ENCODE measurements at places on chromosomes 16 and 17.
A peak's percentile ranks its signal among the peaks of the same experiment; 100 is the strongest.

DNA sequence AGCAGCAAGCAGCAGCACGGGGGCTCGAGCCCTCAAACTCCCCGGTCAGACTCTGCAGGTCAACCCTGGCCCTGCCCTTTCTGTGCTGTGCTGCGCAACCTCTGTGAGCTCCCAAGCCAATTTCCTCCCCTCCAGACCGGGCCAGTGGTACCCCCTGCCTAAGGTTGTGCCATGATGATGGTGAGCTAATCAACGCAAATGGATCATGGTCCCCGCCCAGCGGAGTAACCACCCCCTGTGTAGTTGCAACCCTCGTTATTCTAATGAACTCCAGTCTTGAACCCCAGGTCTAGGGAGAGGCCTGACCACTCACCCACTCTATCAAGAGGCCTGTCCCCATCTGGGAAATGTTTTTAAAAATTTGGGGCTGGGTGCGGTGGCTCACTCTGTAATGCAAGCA, 201.8 kb upstream of the FOXF1 start:
- DNase-seq, result no peak

- no peak for DNase-seq
Observed at GRCh38 chr16:12583237-12583897, 220.3 kb downstream of the CPPED1 start.

DNA sequence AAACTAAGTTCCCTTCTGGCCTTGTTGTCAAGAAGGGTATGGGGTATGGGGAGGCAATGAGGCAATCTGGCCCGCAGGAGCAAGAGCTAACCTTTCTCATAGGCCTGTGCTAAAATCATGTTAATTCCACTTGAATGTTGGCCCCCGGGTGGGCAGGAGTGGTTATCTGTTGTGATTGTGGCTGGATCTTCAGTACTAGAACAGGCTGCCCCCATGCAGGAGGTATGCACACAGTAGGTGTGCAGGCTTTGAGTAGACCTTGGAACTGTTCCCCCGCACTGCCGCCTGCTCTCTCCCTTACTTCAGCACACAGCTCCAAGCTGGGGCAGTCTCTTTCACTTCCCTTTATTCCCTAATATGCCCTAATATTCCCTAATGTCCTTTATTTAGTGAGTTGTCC, 52.4 kb upstream of the TANGO6 start:
- DNase-seq, result no peak

GRCh38 chr16:86579268-86580062, 1.1 kb downstream of the FOXL1 start:
- DNase-seq, result no peak

- DNase-seq, result no peak
Observed at GRCh38 chr16:82824408-82824807, 197.6 kb downstream of the CDH13 start.

GRCh38 chr17:47310186-47310733, 13.5 kb upstream of the EFCAB13 start:
- no peak for DNase-seq

DNA sequence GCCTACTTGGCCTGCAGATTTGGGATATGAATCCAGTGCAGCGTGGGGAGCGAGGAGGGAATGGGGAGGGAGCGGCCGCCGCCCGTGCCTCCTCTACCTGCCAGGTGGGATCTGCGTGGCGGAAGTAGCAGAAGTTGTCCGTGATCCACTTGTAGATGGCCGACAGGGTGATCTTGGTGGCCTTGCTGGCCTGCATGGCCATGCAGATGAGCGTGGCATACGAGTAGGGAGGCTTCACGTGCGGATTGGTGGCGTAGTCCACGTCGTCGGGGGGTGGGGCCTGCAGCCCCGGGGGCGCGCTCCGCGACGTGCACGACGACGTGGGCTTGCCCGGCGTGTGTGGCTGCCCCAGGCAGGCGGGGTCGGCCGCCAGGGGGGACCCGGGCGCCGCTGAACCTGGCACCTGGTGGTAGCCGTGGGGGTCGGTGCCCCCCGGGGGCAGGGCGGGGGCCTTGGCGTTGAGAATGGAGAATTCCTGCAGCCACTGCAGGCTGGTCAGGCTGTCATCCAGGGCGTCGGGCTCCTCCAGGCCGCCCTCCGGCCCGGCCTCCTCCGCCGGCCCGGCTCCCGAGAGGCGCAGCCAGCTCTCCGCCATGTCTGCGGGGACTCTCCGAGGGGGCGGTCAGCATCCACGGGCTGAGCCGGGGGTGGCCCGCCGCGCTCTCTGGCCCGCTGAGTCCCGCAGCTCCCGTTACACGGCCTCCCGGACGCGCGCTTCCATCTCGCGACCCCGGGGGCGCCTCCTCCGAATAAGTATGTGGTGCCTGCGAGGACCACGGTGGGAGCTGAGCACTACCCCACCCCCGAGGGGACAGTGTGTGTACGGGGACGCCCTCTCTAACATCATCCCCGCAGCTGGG, 1.0 kb downstream of the FOXJ1 start:
- peak; percentile 46 for DNase-seq

- DNase-seq, result no peak
Observed at GRCh38 chr17:59402760-59403159, 71.3 kb downstream of the YPEL2 start.

- DNase-seq, result no peak
Observed at GRCh38 chr17:30519707-30520106, 42.5 kb downstream of the GOSR1 start.

DNA sequence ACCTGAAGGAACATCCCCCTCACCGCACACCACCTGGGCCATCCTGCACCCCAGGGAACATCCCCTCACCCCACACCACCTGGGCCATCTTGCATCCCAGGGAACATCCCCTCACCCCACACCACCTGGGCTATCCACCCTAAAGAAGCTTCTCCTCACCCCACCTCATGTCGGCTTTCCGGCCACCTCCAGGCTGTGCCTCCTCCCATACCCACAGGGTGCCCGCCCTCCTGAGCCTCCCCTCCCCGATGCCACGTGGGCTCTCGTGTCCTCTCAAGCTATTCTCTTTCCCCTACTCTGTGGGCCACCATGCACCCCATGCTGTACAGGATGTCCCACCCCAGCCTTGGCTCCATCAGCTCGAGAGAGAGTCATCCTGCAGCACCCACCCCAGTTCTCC, 18.0 kb downstream of the MYLK3 start:
- no peak for DNase-seq

DNA sequence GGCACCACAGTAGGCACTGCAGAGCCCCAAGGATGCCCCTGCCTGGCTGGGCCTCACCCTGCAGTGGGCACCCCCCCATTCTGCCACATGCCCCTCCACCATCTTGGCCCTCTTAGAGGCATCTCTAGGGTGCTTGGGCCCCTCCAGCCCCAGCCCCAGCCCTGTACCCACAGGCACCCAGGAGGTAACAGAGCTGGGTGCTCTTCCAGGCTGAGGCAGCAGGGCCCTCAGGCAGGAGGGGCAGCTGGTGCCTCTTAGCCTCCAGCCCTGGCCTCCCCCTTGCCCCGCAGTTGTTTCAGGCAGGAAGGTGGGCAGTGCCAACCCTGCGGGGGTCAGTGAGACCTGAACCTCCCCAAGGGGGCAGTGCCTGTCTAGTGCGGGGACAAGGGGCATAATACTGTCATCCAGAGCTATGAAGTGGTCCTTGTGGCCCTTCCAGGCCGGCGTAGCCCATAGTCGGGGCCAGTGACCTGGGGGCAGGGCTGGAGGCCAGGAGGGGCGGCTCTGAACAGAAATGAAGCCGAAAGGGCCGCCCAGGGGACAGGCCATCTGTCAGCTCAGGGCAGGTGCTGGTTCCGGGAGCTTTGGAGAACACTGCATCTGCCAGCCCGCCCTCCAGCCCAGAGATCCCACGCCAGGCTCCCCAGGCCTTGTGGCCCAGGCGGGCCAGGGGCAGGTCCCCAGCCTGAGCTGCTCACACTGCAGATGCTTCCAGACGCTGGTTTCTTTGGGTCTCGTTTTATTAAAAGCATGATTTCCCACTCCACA, 4.9 kb upstream of the AATK start:
- DNase-seq, result no peak

GRCh38 chr16:83310816-83311215, 497.0 kb upstream of the HSBP1 start:
- no peak for DNase-seq

GRCh38 chr17:40854175-40854814, 12.7 kb downstream of the KRT12 start:
- no peak for DNase-seq

GRCh38 chr16:2458887-2459646, 842 bp upstream of the TEDC2 start:
- DNase-seq, result no peak

- no peak for DNase-seq
Observed at GRCh38 chr16:3610698-3611145, 684 bp downstream of the SLX4 start.

DNA sequence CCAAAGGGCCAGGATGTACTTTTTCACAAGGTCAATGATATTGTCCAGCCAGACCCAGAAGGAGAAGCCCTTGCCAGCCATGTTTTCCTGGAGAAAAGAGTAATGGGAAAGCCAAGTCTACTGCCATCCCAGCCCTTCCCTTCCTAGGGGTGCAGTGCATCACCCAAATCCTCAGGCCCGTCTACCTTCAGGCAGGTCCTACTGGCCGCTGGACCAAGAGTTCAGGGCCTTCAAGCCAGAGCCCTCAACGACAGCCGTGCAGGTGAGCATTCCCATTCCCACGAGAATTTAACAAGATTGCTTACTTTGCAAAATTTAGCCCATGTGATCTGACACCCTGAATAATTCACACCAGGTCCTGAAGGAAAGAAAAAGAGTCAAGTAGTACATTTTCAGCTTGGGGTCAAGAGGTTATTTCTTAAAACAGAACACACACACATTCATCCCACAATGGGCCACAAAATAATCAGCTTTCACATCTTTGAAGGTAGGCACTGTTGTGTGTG, 35.0 kb downstream of the STAT5A start:
- no peak for DNase-seq

- no peak for DNase-seq
Observed at GRCh38 chr17:69796078-69796477, 278.9 kb upstream of the KCNJ16 start.

- DNase-seq, result no peak
Observed at GRCh38 chr16:9778849-9779248, 403.4 kb downstream of the GRIN2A start.

GRCh38 chr17:7856011-7856810, 1.1 kb downstream of the NAA38 start:
- DNase-seq, result no peak

DNA sequence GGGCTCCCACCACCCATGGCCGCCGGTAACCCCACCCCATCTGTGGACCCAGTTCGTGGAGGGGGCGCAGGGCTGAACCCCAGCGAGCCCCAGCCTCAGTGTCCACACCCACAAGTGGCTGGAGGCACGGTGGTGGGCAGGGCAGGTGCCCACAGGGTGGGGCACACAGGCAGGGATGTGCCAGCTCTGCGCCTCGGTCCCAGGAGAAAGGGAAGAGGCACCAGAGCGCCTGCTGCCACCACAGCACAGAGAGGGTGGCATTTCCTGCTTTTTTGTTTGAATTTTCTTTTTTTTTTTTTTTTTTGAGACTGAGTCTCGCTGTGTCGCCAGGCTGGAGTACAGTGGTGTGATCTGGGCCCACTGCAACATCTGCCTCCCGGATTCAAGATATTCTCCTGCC, 19.0 kb downstream of the ZFPM1 start:
- DNase-seq, result no peak

DNA sequence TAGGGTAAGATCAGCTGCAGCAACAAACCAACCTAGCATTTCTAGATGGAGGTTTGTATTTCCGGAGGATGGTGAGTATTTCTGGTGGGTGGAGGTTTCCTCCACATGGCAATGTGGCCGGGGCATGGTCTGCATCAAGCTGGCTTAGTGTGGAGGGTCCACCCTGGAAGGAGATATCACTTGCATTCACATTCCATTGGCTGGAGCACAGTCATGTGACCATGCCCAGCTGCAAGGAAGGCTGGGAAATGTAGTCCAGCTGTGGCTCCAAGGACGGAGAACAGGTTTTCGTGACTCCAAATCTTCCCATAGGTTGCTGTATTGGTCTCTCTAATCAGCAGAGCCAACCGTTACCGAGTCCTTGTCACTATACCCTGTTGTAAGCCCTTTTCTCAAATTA, 68.7 kb downstream of the RAI1 start:
- DNase-seq, result peak; percentile 43

Measured in CD8-positive, alpha-beta memory T cell (primary cell).